RPMI7951 (cell line): ENCODE measurements at places on chromosomes 11 and 22.

DNA sequence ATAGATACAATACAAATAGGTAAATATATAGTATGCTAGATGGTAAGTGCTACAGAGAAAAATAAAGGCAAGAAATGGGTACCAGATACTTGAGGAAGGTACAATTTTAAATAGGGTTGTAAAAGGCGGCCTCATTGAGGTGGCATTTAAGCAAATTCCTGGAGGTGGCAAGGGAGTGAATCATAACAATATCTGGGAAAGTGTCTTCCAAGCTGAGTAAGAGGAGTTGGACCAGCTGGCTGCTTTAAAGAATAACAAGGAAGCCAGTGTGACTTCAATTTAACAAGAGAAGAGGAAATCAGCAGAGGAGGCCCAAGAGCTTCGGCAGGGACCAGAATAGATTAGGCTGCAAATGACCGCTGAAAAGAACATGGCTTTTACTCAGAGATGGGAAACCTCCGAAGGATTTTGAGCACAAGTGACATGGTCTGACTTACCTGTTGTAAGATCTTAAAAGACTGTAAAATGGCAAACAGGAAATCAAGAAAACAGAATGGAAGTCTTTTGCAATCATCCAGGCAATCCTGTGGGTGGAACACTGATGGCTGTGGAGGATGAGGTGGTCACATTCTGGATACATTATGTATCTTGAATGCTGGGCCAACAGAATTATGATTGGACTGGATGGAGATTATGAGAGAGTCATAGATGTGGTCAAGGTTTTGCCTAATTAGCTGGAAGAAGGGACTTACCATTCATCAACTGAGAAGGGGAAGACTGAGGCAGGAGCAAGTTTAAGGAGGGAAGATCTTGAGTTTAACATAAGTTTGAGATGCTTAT lies 77.2 kb downstream of the RDX start:
- DNase-seq = no peak

GRCh38 chr11:11626128-11626527 lies 4.3 kb upstream of the GALNT18 start:
- DNase-seq = peak; percentile 60

DNA sequence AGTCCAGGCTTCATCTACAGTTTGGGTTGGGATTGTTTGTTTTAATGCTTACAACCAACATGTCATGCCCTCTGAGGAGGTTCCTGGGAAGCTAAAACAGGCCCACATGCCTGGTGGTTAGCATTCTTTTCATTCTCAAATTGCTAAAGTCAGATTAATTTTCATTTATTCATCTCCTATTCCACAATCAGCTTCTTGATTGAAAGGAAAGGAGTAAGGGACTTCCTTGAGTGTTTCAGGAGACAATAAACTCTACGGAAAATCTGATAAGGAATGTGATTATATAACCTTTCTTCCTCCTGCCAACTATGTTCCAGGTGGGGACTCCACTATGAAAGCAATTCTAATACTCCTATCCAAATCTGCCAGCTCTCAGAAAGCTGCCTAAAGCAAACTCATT lies 30.8 kb downstream of the MRTFA start:
- DNase-seq = peak; percentile 10

DNA sequence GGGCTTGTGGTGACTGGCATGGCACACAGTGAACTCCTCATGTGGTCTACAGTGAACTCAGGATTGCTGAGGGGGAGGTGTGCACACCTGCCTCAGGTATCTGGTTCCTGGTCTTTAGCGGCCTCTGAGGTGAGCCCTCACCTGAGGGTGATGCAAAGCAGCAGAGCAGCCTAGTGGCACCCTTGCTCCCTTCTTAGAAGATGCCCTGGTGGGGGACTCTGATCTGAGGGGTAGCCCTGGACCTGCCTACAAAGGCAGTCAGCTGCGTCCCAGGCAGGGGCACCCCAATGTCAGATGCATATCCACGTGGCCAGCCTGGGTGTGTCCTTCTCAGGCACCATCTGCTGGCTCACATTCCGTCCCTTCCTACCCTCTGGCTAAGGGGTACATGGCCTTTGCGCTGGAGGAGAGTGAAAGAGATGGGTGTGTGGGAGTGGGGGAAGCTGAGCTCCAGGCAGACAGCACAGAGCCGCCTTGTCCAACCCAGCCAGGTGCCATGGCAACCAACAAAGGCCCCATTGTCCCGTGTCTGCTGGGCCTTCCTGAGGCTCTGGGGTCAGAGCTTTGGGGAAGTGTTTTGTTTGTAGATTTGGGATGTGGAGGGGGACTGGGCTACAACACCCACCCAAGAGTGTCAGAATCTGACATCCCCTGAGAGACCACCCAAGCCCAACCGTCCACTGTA lies 5.8 kb downstream of the PLEKHB1 start:
- DNase-seq = peak; percentile 68

DNA sequence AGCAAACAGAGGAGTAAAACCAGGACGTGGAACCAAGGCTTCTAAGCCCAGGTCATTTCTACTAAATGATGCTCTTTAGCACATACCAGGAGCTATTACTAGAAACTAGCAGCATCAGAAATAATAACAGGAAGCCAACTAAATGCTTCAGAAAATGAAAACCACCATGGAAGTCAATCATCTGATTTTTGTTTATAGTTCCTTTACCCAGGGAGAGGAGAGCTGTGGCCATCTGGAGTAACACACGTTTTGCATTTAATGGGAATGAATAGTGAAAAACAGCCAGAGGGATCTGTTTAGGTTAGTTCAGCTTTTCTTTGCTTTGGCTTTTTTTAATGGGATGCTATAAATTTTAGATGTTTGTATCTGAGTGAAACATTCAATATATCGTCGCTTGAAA lies 250.7 kb upstream of the ARHGAP20 start:
- DNase-seq = peak; percentile 10
